ENCODE measurements at places on chromosomes 1 and 21.

DNA sequence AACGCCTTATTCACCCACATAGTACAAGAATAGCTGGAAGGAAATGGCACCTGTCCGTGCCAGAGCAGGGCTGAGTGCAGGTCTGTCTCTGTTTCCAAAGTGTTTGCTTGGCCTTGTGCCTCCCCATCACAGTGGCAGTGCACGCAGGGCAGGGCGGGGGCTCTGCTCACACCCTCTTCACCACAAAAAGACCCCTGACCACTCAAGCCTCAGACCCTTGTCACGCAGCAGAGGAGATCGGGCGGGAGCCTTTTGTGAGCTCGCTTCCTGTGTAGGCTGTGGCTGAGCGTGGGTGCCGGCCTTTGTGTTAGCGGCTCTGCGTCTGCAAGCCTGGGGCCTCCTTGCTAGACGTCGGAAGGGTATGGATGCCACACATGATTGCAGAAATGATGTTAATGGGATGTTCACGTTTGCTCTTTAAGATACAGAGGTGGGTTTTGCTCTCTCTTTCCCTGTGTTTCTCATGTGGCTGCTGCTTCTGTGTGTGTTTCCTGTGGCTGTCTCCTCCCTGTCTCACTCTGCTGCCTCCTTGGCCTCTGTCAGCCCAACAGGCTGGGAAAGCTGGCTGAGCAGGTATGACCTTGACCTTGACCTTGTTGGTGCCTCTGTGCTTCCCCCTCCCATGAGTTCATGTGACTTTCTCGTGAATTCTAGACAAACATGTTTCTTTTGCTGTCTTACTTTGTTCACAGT is 45.4 kb downstream of the S100B start:
- no peak for DNase-seq

DNA sequence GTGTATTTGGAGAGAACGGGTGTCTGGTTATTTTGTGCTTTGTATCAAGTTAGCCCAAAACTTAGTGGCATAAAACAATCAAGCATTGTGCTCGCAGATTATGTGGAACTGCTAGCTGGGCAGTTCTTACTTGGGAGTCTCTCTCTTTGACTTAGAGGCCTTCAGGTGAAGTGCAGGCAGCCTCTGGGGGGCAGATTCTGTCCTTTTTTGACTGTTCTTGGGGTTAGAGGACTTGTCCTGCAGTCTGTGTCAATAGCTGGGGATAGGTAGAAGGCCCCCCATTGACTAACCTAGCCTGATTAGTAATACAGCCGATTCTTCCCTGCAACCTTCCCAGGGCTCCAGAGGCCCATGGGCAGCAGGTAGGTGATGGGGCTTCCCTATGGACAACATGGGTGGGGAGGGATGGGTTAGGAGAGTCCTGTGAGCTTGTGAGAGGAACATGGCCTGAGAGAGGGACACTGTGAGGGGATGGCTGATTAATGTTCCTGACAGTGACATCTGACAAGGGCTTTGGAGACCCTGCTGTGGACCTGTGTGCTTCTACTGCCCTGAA is 37.2 kb upstream of the ACOT11 start:
- DNase-seq, result peak; percentile 37

DNA sequence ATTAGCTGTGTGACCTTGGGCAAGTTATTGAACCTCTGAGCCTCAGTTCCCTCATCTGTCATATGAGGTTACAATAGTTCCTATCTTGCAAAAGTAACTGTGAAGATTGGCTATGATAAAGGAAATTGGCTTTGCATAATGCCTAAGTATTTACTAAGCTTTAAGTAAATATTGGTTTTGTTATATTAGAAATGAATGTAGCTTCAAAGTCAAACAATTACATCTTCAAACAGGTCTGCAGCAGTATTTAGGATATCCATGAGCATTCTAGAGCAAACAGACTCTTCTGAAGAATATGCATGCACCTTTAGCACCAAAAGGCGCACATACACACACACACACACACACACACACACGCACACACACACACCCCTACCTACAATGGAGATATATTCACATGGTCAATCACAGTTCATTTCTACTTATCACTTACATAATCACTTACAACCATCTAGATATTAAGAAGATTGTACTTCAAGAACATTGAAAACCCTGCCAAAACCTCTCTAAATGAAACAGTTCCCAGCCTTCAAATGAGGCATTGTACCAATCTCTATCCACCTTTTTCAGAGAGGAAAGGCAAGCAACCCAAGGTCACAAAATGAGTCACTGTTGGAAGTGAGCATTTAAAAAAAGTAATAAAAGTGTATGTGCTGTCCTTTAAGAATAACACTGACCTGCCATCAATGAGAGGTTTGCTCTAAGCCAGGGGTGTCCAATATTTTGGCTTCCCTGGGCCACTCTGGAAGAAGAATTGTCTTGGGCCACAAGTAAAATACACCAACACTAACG is 13.4 kb upstream of the FAM43B start:
- no peak for DNase-seq

- DNase-seq, result no peak
These were observed 56.1 kb downstream of the GADD45A start for GRCh38 chr1:67741121-67741520.

- DNase-seq, result peak; percentile 62
These were observed 2.5 kb downstream of the PPP1R15B start for GRCh38 chr1:204409123-204409522.

DNA sequence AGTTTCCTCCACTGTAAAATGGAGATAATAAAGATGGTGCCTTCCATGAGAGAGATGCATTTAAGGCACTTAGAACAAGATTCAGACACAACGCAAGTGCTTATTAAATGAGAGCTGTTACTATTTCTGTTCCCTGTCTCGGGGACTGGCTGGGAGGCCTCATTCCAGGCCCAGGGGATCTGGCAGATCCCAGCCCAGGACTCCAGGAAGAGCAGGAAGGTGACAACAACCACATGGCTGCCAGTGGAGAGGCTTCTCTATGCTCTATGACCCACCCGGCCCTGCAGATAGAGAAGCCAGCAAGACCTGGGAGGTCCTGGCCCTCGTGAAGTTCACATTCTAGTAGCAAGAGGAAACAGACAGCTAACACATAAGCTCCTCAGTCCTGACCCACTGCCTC is 175.5 kb downstream of the ACTL8 start:
- DNase-seq, result no peak

DNA sequence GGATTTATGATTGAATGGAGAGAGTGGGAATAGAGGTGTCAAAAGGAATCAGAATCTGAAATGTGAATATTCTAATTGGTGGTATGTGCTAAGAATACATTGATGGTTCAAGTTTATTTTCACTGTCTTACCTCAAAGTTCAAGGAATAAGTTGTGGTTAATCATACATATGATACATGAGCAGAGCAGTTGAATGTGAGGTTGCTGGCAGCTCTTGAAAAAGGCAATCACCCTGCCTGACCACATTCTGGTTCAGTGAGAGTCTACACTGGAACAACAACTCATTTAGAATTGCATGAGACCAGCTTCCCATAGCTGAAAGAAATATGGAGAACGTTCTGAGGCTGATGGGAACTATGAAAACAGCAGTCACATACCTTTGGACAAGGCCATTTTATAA is 68.3 kb upstream of the ARHGAP29 start:
- DNase-seq, result no peak

GRCh38 chr1:206909883-206910318 is 11.8 kb downstream of the FCMR start:
- no peak for DNase-seq

GRCh38 chr1:8323706-8324105 is 5.8 kb downstream of the SLC45A1 start:
- DNase-seq, result peak; percentile 54

GRCh38 chr1:179871940-179872339 is 5.7 kb downstream of the TOR1AIP2 start:
- DNase-seq, result no peak

DNA sequence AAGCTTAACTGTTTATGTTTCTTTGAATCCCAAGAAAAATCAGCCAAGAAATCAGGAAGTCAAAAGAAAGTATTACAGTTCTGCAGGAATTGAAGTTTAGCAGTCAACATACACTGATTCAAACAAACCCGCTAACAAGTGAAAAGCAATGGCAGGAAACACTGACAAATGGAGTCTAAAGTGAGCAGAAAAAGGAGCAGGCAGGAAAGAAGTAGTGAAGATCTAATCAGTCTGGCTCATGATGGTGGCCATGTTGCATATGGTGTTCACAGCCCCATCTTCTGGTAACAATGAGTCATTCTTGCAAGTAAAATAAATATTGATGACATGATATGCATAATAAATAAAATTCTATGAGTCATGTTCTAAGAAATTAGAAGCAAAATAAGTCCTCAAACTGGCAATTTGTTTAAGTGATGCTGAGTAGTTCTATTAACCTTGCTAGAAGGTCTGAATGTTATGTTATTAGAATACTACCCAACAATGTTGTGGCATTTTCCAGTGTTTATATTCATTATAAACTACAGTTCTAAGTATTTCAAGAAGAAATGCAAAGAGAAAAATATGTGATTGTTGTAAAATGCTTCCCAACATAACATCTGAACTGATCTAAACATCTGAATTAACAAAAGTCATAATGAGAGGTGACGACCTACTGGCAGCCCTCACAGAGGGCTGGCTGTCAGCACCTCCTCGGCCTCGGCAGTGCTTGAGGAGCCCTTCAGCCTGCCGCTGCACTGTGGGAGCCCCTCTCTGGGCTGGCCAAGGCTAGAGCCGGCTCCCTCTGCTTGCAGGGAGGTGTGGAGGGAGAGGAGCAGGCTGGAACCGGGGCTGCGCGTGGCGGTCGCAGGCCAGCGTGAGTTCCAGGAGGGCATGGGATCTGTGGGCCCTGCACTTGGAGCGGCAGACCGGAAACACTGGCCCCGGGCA is 5.7 kb upstream of the ACBD6 start:
- DNase-seq, result peak; percentile 40

DNA sequence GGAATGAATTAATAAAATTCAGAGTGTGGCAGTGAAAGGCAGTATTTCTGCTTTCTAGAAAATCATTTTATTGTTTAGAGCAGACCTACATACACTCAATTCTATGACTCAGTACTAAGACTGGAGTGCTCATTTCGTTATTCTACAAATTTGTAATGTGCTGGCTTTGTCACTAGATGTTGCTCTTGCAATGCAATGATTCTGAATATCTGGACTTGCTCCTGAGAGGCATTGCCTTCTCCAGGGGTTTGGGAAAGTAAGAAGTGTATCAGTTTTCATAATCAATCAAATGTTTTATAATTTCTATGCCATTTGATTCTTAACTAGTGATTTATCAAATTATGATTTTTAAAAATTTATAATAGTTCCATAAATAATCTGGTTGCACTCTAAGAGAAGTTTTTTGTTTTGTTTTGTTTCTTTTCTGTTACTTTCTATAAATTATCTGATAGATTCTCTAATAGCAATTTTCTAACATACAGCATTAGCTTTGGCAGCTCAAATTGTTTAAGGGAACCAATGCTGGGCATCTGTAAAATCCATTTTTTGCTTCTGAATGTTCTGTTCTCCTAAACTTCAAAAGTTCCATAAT is 280.5 kb upstream of the SGIP1 start:
- peak; percentile 76 for DNase-seq

GRCh38 chr1:184162281-184162680 is 110.8 kb downstream of the TSEN15 start:
- no peak for DNase-seq

DNA sequence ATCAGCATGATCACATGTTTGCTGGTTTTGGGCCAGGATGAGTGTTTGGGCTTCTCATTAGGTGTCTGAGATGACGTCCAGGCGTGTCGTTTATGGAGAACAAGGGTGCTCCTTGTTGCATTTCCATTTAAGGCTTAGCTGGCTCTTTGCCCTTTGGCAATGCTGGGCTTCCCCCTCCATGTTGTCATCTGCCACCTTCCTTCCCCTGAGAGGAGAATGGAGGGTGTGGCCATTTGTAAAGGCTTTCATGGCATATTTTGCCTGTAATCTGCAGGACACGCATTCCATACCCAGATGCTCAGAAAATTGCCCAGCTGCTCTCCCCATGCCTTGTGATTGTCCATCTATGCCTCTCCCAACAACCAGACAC is 27.7 kb downstream of the PKP1 start:
- DNase-seq, result no peak

DNA sequence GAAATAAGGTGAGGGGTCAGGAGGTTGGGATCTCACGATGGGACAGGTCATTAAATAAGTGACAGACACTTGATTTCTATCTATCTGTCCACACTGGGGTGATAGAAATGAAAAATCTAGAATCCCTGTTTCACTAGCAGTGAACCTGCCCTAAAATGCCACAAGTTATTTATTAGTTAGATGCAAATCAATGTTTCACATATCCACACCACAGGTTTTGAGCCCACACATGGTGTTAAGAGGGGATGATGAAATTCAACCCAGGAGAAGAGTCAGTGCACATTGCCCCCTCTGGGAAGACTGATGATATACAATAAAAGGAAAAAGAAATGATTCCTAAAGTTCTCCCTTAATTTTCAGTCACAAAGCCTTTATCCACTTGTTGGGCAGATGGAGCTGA is 10.1 kb upstream of the NTPCR start:
- no peak for DNase-seq

DNA sequence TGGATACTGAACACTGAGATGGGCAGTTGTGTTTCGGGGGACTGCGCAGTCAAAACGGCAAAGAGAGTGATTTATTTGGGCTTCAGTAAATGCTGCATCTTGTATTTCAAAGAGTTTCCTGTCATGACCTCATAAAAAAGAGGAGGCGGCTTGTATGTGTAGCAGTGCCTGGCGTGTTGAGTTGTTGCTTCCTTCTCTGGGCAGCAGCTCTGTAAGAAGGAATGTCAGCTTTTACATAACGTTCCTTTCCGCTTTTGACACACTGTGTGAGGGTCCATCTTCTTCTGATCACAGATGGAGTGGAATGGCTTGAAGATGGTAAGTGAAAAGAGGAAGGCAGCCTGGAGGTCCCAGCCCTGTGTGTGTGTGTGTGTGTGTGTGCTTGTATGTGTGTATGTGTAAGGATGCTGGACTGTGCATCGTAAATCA is 941 bp downstream of the ELAVL4 start:
- DNase-seq, result peak; percentile 6

- peak; percentile 53 for DNase-seq
These were observed 1.6 kb downstream of the NSUN4 start for GRCh38 chr1:46342084-46342656.

GRCh38 chr21:34367320-34367935 is 3.6 kb downstream of the KCNE2 start:
- DNase-seq, result peak; percentile 69

GRCh38 chr1:176656257-176656995 is 193.5 kb downstream of the PAPPA2 start:
- DNase-seq, result no peak

GRCh38 chr1:230599926-230600656 is 42.2 kb upstream of the COG2 start:
- DNase-seq, result no peak

GRCh38 chr1:27423709-27424108 is 31.3 kb downstream of the GPR3 start:
- DNase-seq, result no peak

DNA sequence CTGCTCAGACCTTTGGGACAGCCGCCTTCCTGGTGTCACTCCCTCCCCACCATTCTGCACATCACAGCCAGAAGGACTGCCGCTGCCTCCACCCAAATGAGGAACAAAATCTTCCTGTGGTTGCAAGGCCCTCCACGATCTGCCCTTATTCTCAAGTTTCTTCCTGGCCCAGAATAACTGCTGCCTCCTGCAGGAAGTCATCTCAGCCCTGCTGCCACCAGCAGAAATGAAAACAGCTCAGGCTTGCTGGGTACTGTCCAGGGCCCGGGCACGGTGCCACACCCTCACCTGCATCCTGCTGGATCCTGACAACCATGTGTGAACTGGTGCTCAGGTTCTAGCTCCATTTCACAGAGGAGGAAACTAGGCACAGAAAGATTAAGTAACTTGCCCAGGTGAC is 2.8 kb downstream of the CLDN19 start:
- DNase-seq, result peak; percentile 87

All from NB4 (cell line).